T47D (cell line): ENCODE measurements at places on chromosomes 5 and 9.

DNA sequence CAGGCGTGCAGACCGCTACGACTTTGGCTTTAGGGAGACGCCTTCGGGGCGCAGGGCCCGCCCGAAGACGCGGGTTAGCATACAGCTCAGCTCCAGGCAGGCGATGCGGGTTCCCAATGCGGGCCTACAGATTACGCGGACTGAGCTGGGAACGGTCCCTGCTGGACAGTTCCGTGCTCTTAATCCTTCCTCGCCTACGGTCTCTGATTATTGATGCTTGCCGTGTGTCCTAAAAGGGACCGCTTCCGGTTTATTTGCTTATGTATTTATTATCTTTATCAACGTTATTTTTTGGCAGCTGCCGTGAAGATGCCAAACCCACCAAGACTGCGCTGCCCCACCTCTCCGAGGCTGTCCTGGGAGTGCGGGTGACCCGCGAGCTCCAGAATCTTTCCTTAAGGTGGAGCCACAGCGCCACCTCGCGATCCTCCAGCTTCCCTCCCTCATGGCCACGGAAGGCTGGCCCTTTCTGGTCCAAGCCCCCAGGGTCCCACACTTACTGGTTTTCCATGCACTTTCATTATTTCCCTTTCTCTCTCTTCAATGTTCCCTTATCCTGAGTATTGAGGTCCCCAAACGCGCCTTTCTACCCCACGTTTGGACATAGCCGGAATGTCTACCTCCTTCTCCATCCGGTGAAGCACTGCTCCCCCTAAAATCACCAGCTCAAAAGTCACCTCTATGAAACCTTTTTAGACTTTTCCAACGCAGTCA is 7.0 kb upstream of the EBF1 start:
- DNase-seq, result peak; percentile 92

DNA sequence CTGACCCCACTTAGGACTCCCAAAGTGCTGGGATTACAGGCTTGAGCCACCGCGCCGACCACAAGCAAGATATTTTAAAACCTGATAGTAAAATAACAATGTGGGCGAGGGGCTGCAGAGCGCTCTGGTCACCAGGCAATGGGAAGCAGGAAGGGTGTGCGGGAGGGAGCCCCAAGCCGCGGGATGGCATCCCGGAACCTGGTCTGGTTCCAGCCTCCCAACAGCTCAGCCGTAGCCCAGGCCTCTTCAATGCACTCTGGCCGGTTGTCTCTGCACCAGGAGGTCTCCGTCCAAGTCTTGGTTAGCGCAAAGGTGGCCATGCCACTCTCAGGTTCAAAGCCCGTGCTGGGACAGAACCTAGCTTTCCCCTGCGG is 694 bp upstream of the UAP1L1 start:
- DNase-seq, result no peak

- DNase-seq, result no peak
Observed at GRCh38 chr5:58394339-58394738, 65.5 kb downstream of the PLK2 start.

DNA sequence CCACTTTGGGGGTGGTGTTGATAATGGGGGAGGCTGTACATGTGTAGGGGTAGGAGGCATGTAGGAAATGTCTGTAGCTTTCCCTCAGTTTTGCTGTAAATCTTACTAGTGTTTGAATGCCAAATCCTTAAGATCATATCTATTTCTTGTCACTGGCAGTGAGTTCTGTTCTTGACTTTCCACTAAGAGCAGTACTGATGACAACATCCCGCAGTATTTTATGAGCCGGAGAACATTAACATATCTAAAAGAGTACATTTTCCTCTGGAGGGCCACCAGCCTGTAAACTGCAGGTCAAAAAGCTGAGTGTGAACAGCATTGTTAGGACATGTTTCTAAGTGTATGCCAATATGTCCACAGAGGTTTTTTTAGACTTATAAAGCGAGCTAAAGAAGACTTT is 2.5 kb upstream of the HSPB3 start:
- no peak for DNase-seq

- no peak for DNase-seq
Observed at GRCh38 chr5:139954022-139954421, 89.1 kb downstream of the NRG2 start.
